Activated T-cell treated with anti-CD3 and anti-CD28 coated beads, Interleukin-2, amount 50 U/mL, for 72 hours (primary cell): ENCODE measurements at places on chromosomes 2 and 18.

GRCh38 chr2:129733579-129733978 lies 245.9 kb upstream of the RAB6C start:
- no peak for DNase-seq

GRCh38 chr2:160465002-160465401 lies 28.6 kb downstream of the RBMS1 start:
- DNase-seq = no peak

DNA sequence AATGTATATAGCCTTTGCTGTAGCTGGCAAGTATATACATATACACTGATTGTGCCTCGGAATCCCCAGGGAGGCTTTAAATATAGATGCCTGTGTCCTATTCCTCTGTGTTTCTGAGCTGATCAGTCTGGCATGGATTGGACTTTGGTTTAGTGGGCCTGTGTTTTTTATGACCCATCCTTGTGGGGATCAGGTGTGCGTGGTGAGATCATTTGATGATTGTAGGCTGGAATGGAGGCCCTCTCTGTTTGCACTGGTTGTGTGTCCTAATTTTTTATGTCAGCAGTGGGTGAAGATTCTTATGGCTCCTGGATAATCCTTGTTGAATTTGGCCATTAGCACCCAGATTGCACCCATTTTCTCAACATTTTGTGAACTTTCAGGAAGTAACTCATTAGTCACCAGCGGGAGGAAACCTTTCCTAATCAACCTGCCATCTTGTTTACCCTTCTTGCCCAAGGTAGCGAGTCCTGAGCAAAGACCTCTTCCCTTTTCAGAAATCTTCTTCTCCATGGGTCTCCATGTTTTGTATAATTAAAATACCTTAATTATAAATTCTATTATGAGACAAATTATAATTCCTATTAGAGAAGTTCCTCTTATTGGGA lies 75.8 kb downstream of the UGGT1 start:
- DNase-seq = no peak

- peak; percentile 89 for DNase-seq
Observed at GRCh38 chr2:70964596-70965386, 13.6 kb upstream of the ANKRD53 start.

- DNase-seq = no peak
Observed at GRCh38 chr2:97728091-97728731, 14.8 kb downstream of the ZAP70 start.

DNA sequence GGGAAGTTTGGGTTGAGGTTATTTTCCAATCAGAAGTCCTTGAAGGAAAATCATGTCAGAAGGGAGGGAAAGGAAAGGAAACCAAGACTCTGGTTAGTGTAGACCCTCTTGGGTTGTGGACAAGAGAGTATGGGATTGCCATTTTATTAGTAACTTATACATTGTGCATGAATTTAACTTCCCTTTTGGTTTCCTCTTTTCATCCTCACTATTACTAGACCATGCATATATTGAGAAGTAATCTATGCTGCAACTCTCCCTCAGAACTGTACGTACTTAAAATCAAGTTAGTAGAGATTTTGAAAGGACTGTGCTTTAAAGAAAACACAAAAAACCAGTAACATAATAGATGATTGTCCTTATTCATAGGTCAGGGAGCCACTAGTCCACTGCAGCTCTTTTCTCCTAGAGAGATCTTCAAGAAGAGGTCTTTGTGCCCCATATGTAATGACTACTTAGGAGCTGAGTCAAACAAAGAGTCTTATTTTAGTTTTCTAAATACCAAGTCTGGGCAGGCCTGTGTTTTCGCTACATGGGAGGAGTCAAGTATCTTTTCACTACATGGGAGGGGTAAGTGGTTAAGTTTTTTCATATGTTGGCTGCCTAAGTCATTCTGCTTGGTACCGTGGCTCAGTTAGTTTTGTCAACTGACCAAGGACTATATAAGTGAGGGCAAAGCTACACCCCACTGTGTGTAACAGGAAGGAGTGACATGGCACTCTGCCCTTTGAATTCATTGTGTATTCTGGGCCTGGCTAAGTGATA lies 25.2 kb upstream of the FAM117B start:
- DNase-seq = peak; percentile 48

DNA sequence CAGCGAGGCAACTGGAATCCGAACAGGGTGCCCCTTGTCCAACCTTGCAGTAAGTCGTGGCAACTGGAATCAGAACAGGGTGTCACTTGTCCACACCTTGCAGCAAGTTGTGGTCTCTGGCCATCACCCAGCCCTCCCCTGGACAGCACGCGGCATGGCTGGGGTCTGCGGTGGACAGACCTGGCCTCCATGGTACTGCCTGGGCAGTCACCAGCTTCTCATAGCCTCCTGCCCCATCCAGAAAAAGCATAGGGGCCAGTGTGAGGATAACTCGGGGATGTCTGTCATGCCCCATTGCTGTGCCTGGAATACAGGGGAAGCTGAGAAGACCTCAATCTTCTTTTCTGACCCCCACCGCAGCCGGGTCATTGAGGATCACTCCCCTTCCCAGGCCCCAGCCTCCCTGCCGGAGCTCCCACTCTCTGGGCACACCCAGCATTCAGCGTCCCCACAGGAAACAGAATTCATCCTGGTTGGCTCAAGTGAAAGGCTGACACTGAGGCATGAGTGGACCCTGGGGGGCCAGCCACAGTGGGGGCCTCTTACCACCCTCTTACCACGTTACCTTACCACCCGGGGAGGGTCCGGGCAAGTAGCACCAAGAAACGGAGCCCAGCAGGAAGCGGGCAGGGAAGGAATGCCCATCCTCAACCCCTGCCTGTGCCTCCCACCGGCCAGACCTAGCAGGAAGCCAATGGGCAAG lies 68.0 kb upstream of the RAB6C start:
- no peak for DNase-seq

- no peak for DNase-seq
Observed at GRCh38 chr18:49022311-49023161, 71.8 kb upstream of the SMAD7 start.

DNA sequence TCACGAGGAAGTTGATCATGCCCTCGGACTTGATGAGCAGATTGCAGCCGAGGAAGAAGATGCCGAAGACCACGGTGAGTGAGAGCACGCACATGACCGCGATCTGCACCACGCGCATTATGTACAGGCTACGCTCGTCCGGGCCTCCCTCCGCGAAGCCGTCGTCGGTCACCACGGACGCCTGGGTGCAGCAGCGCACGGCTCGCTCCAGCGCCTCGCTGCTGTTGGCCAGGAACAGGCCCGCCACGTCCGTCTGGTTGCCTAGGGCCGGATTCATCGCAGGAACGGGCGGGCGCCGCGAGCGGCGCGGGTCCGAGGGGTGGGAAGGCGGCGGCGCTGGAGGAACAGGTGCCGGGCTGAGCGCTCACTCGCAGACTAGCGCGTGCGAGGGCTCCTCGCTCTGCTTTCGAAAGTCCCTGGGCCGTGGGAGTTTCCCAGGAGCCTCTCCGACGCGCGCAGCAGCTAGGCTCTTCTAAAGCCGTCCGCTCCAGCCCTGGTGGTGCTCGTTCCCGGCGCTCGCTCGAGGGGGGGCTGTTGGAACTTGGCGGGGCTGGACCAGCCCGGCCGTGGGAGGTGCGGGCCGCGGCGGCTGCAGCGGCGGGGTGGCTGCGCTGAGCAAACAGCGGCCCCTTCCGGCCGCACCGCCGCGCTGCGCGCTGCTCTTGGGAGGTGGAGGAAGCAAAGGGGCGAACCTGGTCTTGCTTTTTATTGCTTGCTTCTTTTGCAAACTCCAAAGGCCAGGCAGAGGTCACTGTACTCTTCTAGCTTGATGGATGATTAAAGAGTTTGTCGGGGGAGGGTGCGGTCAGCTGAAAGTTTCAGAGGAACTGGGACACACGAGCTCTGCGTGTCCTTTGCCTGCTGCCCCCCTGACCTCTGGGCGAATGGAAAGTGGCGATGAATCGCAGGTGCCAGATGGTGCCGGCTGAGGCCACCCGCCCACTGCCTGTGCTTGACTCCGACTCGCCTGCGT lies at the start of gene RPRM:
Gene RPRM, minus strand, starts transcription at position 474 of the 973 bp plus-strand sequence. Its CDS starts 197 bp downstream, at position 277.
- peak; percentile 63 for DNase-seq

- no peak for DNase-seq
Observed at GRCh38 chr18:8848541-8848940, 143.2 kb downstream of the MTCL1 start.
